ENCODE measurements at places on chromosomes 3 and 15. TPM values are rescaled to one million over a fixed set of nuclear protein-coding genes. Genes with fewer than 3 reads are reported as not detected.
A peak's percentile ranks its signal among the peaks of the same experiment; 100 is the strongest.

DNA sequence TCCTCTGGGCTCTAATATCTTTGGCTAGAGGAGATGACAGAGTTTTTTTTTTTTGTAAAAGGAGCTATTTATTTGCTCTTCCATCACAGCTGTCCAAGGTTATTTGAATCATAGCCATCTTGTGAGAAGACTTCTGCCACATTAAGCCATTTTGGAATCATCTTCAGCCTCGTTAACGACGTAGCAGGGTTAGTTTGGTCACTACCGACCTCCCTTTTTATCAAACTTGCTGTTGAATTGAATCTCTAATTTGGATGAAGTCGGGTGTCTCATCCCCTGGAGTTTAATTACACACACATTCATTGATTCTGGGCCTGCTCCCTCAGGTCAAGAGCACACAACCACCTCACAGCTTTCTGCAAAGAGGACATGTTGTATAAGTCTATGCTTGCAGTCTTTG is 238.7 kb downstream of the CPNE4 start:
- no peak for DNase-seq

DNA sequence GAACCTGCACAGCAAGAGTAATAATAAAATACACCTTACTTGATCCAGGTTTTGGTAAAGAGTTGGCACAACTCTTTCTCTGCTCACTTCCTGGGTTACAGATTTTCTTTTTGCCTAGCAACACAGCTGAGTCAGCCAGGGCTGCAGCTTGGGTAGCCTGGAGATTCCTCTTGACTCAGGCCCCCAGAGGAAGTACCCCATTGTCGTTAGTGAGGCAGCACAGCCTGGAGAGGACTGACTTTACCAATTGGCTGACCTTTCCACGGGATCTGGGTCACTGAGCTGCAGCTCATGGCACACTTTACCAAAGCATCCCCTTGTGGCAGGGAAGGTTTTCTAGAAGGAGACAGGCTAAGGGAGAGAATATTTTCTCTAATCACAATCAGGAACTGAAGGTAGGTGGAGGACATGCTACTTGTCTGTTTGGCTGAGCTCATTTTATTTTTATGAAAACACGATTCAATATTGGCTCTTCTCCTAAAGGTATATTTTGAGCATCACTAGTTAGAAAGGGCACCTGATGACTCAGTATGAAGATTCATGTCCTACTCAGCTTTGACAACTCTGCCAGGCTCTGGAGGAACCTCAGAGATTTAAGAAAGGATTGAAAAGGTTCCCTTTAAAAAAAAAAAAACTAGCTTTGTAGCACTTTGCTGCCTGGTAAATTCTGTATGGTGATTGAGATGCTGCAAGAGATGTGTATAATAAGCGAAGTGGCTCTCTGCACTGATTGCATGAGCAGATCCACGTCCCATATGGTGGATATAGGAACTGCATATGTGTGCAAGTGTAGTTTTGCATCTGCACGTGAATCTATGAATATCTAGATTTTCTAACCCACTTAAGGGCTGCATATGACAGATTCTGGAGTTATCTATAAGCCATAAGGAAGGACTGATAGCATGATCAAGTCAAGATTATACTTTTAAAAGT is 124.8 kb downstream of the CHDH start:
- DNase-seq = peak; percentile 69

COL6A5 gene
- total RNA-seq = not detected

DNA sequence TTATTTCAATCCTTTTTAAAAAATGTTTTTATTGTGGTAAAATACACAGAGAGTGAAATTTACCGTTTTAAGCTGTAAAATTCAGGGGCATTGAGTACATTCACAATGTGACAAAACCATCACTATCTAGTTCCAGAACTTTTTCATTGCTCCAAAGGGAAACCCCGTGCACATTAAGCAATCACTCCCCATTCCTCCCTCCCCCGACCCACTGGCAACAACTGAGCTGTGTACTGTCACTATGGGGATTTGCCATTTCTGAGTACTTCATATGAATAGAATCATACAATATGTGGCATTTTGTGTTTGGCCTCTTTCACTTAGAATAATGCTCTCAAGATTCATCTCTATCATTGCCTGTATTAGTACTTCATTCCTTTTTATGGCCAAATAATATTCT is 45.5 kb upstream of the BOC start:
- DNase-seq = no peak

DNA sequence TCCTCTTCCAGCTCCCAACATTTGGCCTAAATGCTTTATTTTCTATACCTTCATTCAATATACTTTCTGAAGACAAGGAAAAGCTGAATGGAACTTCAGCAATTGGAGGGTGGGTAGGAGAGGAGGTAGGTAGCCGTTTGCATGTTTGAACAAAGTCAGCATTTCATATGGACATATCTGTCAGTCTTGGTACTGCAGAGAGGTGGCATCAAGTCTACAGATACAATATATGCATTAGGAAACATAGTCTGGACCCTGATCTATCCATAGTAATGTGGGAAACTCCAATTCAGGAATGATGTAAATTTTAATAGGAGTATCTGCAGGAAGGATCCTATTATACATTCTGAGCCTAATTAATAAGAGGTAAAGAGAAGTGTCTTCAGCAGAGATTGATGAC is 526.4 kb downstream of the MECOM start:
- no peak for DNase-seq

DNA sequence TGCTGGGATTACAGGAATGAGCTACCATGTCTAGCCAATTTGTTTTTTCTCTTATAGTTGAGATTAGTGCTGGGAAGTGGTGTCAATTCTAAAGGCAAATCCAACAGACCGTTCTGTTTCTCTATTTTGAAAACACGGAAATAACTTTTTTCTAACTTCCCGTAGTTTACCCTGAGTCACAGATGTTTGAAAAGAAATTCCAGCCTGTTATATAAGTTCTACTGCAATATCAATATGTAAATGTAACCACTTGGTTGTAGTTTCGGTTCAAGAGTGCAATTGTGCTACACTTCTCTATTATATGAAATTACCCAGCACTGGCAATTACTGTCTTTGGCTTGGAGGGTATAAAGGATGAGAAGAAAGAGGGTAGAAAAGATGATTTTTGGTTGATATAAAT is 22.3 kb upstream of the GNB4 start:
- no peak for DNase-seq

DNA sequence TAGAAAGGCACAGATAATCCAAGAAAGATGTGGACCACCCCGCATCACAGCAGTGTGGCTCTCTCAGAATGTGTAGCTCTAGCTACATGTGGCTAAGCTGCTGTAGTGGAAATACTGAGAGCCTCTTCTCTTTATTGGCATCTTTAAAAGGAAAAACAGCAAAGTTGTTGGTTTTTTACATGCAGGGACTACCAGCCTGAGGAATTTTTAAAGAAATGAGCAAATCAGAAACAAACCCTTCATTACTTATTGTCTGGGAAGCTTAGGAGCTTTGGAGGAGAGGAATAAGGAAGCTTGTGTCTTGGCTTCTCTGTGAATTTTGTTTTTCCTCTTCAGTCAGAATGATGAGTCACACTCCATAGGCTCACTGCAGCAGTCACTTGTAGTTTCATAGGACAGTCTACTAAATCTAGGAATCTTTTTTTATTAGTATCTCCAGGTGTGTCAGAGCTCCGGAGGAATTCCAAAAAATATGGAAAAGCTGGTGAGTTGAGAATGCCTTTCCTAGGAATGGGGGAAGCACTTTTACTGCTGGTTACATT is 27.5 kb downstream of the POLG start:
- no peak for DNase-seq

GRCh38 chr15:34203305-34203704 is 6.6 kb downstream of the KATNBL1 start:
- no peak for DNase-seq

KLHL40 gene
- not detected for total RNA-seq

MINAR1 gene
- 0.52 TPM for total RNA-seq

DNA sequence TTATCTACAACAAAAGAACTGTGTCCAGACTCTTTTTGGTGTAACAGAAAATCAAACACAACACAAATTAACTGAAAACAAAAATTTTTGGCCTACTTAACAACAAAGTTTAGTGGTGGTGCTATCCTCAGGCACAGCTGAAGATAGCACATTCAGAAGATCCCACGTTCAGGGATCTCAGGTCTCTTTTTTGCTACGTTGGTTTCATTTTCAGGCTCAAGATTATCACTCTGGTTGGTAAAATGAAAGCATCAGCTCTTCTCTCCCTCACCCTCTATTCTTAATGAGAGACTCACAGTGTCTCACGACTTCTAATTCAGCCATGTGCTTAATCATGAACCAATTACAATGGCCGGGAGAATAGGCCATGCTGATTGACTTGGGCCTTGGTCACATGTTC is 146.9 kb upstream of the PTPRG start:
- no peak for DNase-seq

SYNPR gene
- not detected for total RNA-seq
